ENCODE measurements at places on chromosomes 11 and 22.

DNA sequence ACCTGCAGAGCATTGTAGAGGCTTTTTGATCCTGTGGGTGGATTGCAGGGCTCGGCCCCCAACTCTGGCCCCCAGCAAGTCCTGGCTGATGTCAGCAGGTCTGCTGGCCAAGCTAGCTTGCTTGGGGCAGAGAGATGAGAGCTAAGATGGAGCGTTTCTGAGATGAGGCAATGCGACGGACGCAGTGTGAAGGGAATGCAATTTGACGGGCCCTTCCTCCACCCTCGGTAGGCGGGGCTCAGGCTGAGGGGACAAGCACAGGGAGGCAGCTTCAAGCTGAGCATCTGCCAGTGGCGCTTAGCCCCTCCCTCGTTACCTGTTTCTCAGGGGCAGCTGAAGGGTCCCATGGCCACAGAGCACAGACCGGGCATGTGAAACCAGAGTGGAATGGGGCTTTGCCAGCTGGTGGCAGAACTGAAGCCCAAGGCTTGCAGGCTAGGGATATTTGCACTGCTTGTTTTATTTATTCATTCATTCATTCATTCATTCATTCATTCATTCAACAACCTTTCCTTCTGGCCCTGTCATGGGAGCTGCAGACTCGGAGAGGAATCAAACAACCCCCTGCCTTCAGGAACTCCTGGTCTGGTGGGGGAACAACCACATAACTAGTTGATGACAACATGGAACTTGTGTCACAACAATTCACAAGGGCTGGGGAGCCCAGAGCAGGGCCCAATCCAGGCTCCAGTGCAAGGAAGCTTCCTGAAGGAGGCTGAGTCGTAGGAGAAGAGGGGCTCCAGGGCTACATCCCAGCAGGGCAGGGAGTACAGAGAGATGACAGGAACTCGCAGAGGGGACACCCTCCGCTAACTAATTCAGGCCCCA is 66.8 kb downstream of the THAP12 start:
- no peak for DNase-seq

DNA sequence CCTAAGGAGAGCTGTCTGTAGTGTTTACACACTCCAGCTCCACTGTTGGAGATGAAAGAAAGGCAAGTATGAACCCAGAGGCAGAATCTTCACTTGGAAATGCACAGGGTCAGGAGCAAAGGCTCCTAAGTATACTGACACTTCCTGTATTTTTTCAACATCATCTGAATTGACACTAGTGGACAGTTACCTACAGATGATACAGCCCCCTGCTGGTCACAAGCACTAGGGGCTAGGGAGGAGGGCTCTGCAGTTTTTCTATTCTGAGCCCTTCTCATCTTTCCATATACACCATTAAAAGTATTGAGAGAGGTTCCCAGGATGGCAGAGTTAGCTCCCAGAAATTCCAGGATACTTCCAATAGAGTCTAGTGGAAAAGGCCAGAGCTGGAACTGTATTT is 290.3 kb upstream of the API5 start:
- no peak for DNase-seq

GRCh38 chr22:20652582-20652981 is 121.3 kb upstream of the SERPIND1 start:
- no peak for DNase-seq

DNA sequence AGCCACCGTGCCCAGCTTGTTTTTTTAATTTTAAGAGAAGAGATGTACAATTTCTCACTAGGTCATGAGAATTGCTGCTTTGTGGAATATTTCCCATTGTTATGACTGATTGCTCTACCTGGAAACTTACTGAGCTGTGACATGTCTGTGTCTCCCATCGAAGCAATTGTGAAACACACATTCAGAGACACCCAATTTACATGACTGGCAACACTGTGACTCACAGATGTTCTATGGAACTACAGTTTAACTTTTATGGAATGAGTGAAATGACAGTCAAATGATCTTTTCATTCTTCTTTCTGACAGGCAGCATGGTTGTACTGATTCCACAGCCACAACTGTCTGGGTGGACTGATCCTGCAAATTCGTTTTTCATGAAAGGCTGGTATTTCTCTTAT is 32.3 kb downstream of the ELF5 start:
- DNase-seq: no peak

DNA sequence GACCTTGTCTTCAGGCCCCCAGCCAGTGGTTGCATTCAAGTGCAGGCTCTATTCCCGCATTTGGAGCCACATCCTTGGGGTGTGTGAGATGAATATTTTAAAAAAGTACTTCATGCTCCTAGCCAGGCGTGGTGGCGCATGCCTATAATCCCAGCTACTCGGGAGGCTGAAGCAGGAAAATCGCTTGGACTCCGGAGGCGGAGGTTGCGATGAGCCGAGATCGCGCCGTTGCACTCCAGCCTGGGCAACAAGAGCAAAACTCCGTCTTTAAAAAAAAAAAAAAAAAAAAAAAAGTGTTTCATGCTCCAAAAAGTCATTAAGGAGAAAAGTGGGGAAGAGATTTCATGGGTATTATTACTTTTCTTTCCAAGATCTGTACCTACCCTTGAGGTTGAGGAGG is 18.0 kb downstream of the SCUBE1 start:
- no peak for DNase-seq
